ENCODE measurements at places on chromosomes 4 and X.
A peak's percentile ranks its signal among the peaks of the same experiment; 100 is the strongest.

DNA sequence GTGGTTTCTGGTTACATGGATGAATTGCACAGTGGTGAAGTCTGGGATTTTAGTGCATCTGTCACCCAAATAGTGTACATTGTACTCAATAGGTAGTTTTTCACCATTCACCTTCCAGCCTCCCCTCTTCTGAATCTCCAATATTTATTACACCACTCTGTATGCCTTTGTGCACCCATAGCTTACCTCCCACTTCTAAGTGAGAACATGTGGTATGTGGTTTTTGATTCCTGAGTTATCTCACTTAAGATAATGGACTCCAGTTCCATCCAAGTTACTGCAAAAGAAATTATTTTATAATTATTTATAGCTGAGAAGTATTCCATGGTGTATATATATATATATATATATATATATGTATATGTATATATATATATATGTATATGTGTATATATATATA is 155.8 kb downstream of the HHIP start:
- DNase-seq, result no peak

- peak; percentile 48 for DNase-seq
These were observed 37.2 kb downstream of the PCGF3 start for GRCh38 chr4:742742-743311.

DNA sequence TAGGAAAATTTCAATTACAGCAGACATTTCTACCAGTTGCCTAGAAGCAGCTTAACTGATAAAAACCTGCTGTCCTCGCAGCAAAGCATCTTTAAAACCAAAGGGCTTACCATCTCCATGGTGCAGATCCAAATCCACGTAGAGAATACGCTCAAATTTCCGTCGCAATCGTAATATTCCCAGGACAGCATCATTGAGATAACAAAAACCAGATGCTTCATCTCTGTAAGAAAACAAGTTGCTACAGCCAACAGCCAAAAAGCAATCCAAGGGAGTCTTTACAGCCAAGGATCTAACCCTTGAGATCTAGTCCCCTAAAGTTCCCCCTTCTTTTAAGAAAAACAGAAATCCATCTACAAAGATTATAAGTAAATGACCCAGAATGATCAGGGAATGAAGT is 77.6 kb downstream of the HDAC8 start:
- no peak for DNase-seq

DNA sequence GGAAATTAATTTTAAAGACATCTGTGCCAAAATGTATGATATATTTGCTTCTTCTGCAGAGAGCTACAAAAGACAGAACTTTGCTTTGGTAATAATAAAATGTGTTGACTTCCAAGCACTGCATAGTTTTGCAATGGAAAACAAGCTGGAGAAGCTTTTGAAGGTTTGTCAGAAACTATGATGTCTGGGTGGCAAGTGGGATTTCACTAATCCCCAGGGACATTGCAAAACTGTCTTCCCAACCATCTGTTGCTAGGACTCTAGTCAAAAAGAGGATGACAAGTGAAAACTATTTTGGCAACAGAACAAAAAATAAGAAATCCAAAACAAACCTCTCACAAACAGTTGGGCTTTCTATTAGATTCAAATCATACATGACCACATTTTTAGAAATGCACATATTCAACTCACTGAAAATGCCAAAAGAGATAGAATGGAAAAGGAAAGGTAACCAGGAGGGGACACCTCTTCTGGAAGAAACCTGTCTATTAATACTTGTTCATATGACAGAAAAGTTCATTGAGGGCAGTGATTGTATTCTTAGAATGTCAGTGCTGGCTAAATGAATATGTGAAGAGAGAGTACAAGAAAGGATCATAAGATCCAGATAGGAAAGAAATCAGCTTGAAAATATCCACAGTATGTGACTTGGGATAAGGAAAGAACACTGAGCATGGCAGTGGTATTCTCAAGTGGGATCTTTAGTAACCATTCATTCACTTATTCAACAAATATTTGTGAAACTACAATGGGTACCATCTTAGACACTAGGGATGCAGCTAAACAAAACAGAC is 228.0 kb downstream of the RASL11B start:
- no peak for DNase-seq

DNA sequence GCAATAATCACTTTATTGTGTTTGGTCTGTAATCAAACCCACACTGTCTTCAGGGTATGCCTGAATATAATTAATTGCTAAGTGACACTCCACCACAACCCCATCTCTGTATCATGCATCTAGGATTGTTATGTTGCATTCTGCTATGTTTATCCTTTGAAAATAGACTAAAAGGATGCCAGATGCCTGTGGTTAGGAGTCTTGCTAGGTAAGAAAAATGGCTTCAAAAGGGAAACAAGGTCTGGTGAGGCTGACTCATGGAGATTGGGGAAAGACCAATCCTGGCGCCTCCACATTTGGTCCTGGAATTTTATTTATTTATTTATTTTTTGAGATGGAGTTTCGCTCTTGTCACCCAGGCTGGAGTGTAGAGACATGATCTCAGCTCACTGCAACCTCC is 360.5 kb upstream of the SLC7A11 start:
- no peak for DNase-seq

GRCh38 chr4:169803413-169803812 is 45.7 kb upstream of the HPF1 start:
- DNase-seq, result no peak

- DNase-seq, result no peak
These were observed 81.5 kb downstream of the PPP3CA start for GRCh38 chr4:101265816-101266172.

DNA sequence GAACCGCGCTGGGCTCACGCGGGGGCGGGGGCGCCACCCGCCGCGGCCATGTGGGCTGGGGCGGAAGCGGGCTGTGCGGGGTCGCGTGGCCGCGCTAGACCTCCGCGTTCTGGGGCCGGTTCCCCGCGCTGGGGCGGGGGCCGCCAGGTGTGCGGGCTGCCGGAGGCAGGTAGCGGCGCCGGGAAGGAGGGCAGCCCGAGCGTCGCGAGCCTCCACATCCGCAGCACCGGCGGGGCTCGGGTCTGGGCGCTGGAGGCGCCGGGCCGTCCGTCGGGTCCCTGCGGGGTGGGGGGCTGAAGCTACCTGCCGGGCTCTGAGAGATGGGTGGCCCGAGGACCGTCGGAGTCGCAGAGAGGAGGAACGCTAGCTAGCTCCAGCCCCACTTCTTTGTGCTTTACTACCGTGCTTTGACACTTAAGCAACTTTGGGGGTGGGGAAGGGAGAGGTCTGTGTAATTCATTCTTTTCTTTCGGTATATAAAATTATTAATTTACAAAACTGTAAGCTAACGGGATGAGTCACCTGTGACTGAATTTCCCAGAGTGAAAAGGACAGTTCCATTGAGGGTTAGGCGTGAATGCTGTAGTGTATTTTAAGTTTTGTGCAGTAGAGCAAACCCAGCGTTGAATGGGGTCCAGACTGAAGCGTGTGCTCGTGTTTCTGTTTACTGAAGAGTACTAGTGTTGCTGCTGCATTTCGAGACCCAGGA is 689 bp downstream of the METAP1 start:
- DNase-seq, result peak; percentile 12

- DNase-seq, result no peak
These were observed 94.8 kb downstream of the MBNL3 start for GRCh38 chrX:132393992-132394391.

Measured in gastrocnemius medialis (tissue), 4 donors.